Pulmonary artery endothelial cell (primary cell): ENCODE measurements at places on chromosomes 6 and 20. TPM values are rescaled to one million over a fixed set of nuclear protein-coding genes. Genes with fewer than 3 reads are reported as not detected.

The OR12D3 gene
- total RNA-seq = not detected in 2 replicates

The WFDC5 gene
- not detected in 2 replicates for total RNA-seq

The SLC22A7 gene
- not detected in 2 replicates for total RNA-seq

The CRISP3 gene
- total RNA-seq = not detected in 2 replicates

The NOTCH4 gene
- 20.1 and 25.0 TPM in 2 replicates for total RNA-seq

The MRAP2 gene
- total RNA-seq = 4.4 and 13.3 TPM in 2 replicates

The DUSP15 gene
- not detected in 2 replicates for total RNA-seq

The DLL1 gene
- 1.8 and 2.1 TPM in 2 replicates for total RNA-seq

The C20orf144 gene
- total RNA-seq = under 0.01 and 0.11 TPM in 2 replicates

The COL21A1 gene
- total RNA-seq = 0.13 and 1.4 TPM in 2 replicates

The SEMG1 gene
- not detected in 2 replicates for total RNA-seq

The C6orf163 gene
- 0.56 and 1.1 TPM in 2 replicates for total RNA-seq

The RARS2 gene
- 28.3 and 34.0 TPM in 2 replicates for total RNA-seq

The MUCL3 gene
- total RNA-seq = not detected in 2 replicates

The PAK1IP1 gene
- 25.3 and 29.6 TPM in 2 replicates for total RNA-seq

The EPPIN gene
- not detected in 2 replicates for total RNA-seq

The DNMT3B gene
- 4.0 and 4.9 TPM in 2 replicates for total RNA-seq

The SMLR1 gene
- total RNA-seq = not detected in 2 replicates

The METTL24 gene
- not detected in 2 replicates for total RNA-seq

The FOXQ1 gene
- not detected in 2 replicates for total RNA-seq
